ENCODE measurements at places on chromosomes 2 and 18.

DNA sequence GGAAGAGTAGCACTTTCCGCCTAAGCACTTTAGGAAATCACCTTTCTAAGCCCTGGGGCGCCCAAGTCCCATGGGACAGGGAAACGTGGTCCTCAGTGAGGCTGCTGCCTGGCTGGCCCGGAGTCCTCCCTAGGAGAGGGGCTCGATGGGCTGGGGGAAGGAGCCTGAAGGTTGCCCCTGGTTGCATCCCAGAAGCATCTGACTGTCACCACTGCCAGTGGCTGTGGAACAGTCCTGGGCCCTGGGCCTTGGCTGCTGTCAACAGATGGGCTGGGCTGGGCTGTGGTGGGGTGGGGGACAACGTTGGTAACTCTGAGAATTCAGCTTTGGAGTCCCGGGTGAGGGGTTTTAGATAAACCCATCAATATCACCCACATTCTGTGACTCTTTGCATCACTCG is 22.5 kb downstream of the ASB1 start:
- DNase-seq: no peak

- DNase-seq: no peak
Measured at GRCh38 chr2:9291331-9291730, 84.7 kb downstream of the ASAP2 start.

DNA sequence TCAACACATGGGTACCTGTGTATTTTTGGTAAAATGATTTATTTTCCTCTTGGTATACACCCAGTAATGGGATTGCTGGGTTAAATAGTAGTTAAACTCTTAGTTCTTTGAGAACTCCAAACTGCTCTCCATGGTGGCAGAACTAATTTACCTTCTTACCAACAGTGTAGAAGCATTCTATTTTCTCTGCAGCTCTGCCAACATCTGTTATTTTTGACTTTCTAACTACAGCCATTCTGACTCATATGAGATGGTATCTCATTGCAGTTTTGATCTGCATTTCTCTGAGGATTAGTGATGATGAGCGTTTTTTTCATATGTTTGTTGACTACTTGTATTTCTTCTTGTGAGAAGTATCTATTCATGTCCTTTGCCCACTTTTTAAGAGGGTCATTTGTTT is 180.6 kb downstream of the FSIP2 start:
- no peak for DNase-seq

- DNase-seq: no peak
Measured at GRCh38 chr2:17252258-17252657, 266.0 kb downstream of the RAD51AP2 start.

- DNase-seq: peak; percentile 29
Measured at GRCh38 chr2:188295067-188295685, 3.5 kb downstream of the GULP1 start.

- no peak for DNase-seq
Measured at GRCh38 chr2:195848119-195848899, 191.3 kb downstream of the SLC39A10 start.

GRCh38 chr2:99819766-99820165 is 322.6 kb downstream of the AFF3 start:
- DNase-seq: no peak

GRCh38 chr2:25165992-25166875 is 2.1 kb downstream of the POMC start:
- peak; percentile 19 for DNase-seq

GRCh38 chr2:157784169-157784822 is 91.8 kb downstream of the ACVR1 start:
- DNase-seq: no peak

GRCh38 chr2:234674781-234675201 is 177.9 kb upstream of the ARL4C start:
- no peak for DNase-seq

DNA sequence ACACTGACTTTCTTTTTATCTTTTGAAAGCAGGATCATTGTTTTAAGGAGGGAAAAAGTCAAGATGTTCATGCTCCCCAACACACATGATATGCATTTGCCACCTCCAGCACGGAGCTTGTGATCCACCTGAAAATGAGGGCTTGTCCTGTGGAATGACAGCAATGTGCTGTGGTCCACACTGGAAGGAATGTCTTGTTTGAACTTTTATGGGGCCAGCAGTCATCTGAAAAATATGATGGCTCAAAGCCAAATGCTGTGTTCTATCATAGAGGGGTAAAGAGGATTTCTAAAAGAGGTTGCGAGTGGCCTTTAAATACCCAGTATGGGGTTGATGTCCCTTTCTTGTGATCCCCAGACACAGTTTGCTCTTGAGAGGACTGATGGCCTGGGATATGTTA is 226.5 kb upstream of the SPRED2 start:
- DNase-seq: no peak

GRCh38 chr2:127355407-127356008 is 32.3 kb downstream of the MAP3K2 start:
- DNase-seq: no peak

DNA sequence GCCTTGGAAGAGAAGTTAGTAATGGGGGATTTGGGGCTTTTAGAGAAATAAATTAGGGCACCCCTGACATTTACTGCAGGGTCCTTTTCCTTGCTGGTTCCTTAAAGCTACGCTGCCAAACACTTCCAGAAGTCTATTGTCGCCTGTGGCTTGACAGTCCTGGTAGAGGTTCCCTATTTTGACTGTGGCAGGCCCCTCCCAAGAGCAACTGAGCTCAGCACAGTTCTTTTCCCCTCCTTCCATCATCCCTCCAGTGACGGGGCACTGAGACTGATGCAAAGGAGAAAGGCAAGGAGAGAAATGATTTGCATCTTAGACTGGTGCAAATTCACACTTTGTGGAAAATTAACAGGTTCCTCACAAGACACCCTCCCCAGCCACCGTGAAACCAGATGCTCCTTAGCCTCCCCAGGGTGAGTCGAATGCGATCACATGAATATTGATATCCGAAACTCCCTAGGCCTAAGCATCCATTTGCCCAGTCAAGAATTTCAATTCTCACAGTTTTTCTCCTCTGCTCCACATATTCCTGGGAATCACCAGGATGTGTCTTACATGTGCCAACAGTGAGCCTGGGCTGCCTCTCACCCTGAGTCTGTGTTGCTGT is 45.4 kb downstream of the RABL2A start:
- no peak for DNase-seq

- DNase-seq: no peak
Measured at GRCh38 chr2:199464606-199465352, 7.0 kb upstream of the SATB2 start.

DNA sequence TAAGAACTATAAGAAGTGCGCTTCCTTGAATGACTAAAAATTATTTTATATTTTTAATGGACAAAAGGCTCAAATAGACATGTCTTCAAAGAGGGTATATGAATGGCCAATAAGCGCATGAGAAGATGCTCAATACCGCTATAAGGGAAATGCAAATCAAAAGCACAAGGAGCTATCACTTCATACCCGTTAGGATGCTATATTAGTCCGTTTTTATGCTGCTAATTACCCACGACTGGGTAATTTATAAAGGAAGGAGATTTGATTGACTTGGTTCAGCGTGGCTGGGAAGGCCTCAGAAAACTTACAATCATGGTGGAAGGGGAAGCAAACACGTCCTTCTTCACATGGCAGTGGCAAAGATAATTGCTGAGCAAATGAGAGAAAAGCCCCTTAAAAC is 20.5 kb upstream of the PPP4R1 start:
- DNase-seq: no peak

- no peak for DNase-seq
Measured at GRCh38 chr2:223587301-223587700, 14.9 kb downstream of the SCG2 start.

DNA sequence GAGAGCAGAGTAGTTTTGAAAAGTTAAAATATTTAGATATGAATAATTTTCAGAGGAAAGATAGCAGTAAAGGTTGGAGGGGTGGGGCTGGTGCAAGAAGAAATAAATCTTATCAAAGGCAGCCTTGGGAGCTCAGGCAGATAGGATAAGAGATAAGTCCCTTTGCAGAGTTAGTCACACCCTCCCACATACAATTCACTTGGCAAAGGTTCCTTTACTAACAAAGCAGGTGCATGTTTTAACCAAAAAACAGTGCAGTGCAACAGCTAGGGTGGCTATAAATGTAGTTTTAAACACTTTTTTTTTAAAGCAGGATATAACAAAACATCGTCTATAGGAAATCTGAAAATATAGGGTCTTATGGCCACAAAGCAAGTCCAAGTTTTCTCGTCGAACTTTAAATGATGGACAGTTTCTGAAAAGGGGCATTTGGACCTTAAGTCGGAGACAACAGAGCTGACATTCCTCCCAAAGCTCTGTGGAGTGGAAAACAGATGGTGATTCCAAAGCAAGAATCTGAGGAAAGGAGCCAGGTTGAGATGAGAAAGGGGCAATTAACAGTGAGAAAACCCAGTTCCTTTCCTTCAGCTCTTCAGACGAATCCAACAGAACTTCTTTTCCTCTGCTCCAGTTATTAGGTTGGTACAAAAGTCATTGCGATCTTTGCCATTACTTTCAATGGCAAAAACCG is 53.0 kb downstream of the EPHA4 start:
- no peak for DNase-seq

GRCh38 chr2:7639476-7639875 is 722.3 kb downstream of the RNF144A start:
- no peak for DNase-seq

DNA sequence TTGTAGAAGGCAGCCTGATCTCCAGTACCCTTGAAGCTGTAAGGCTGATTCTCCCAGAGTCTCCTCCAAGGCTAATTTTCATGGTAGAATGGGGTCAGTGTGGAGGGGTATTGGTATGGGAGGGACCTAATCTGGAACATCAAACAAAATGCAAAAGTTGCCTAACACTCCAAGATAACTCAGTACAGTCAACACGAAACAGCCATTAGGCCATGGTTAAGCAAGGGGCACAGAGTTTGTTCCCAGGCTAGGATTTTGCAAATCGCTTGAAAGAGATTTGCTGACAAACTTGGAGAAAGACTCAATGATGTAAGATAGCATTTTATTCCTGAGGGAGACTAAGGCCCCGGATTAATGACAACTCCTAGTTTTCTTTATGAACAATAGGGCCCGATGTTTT is 5.4 kb downstream of the PID1 start:
- DNase-seq: no peak

DNA sequence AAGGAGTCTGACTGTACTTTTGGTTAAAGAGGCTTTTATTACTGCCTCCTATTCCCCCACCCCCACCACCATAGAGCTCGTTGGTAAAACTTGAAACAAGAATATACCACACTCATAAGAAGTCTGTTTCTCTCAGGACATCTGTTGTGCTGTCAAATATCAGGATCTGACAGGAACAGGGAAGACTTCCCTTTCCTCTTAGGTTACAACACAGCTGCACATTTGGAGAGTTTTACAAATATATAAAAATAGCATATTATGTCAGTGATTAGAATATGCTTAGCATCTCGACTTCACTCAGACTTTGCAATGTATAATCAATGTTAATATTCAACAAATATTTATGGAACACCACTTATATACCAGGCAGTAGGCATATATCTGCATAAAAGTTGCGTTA is 439.6 kb upstream of the REG3G start:
- peak; percentile 71 for DNase-seq

- no peak for DNase-seq
Measured at GRCh38 chr2:186308347-186308746, 177.7 kb upstream of the ZC3H15 start.

DNA sequence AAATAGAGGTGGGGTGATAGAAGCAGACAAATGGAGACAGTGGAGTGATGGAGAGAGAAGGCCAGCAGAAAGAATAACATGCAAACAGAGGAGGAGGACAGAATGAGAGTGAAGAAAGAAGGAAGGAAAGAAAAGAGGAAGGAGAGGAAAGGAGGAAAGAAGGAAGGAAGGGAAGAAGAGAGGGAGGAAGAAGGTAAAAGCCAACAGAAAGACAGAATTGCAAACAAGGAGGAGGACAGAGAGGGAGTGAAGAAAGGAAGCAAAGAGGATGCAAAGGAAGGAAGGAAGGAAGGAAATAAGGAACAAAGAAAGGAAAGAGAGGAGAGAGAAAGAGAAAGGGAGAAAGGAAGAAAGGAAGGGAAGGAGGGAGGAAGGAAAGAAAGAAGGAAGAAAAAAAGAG is 444.0 kb downstream of the IRS1 start:
- DNase-seq: no peak

DNA sequence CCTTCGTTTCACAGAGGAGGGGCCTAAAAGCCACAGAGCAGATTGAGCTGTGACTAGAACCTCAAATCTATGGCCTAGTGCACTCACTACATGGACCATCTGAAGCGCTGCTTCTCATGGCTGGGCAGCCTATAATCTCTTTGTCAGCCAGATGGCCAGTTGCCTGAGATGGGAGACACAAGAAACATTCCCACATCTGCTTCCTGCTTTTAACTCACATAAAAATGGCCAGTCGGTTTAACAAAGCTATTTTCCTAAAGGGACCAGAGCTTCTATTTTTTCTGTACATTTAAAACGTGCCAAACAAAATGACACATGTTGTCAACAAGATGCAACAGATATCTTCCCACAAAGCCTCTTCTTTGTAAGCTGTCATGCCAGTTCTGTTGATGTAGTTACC is 173.8 kb downstream of the GFPT1 start:
- peak; percentile 93 for DNase-seq

Data from muscle of leg (tissue), 16 donors.